ENCODE measurements at places on chromosomes 5 and 9.
A peak's percentile ranks its signal among the peaks of the same experiment; 100 is the strongest.

DNA sequence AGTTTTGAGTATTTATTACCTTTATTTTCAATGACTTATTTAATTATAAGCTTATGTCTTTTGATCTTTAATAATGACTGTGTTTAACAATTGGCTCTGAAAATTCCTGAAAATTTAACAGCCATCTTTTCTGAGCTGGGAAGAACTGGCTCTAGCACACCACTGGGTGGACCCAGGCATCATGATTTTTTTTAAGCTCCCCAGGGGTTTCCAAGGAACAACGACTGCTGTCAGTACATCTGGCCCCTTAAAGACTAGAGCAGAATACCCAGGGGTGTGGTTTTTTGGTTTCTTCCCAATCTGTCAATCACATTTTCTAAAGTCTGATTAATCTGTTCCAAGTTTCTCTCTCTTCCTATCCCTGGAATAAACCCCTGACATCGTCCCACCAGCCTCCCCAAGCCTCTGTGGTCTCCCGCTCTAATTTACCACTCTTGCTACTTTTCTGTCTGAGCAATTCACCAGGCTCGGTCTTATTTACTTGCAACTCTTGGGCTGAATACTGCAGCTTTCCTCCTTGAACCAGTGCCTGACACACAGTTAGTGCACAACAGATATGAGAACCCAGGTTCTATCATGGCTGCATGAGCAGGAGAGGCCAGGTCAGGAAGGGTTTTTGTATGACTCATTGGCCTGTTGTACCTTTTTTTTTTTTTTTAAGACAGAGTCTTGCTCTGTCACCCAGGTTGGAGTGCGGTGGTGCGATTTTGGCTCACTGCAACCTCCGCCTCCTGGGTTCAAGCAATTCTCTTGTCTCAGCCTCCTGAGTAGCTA lies 321.9 kb downstream of the ZSWIM6 start:
- no peak for DNase-seq
- no peak overlapping the region for H3K27ac ChIP-seq
- no peaks in the 10 kb centered on the region for H3K36me3 ChIP-seq
- H3K4me1 ChIP-seq = no peaks in the 10 kb centered on the region
- H3K27me3 ChIP-seq = no peaks in the 10 kb centered on the region

DNA sequence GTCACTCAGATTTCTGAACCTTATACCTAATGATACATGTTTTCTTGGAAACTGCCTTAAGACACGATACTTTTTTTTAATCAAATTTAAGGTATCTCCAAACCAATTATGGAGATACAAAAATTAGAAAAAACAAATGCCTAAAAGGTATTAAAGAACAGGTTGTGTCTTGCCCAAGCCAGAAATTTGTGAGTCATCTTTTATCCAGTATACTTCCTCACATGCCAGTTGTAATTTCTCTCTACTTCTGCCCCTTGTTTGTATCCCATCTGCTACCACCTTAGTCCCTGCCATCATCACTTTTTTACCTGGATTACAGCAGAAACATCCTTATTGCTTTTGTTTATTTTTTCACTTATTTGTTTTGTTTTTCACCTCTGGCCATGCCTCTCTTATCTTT lies 571.2 kb upstream of the DAB2 start:
- no peak for DNase-seq
- H3K27me3 ChIP-seq = no peaks in the 10 kb centered on the region
- no peak overlapping the region for H3K27ac ChIP-seq
- no peaks in the 10 kb centered on the region for H3K4me1 ChIP-seq
- H3K36me3 ChIP-seq = no peaks in the 10 kb centered on the region
- no peak overlapping the region for H3K4me3 ChIP-seq

GRCh38 chr9:114476891-114477469 lies 28.3 kb downstream of the WHRN start:
- H3K27ac ChIP-seq = no peak overlapping the region
- no peak for DNase-seq
- H3K4me3 ChIP-seq = no peak overlapping the region
- no peaks in the 10 kb centered on the region for H3K27me3 ChIP-seq
- H3K36me3 ChIP-seq = no peaks in the 10 kb centered on the region

DNA sequence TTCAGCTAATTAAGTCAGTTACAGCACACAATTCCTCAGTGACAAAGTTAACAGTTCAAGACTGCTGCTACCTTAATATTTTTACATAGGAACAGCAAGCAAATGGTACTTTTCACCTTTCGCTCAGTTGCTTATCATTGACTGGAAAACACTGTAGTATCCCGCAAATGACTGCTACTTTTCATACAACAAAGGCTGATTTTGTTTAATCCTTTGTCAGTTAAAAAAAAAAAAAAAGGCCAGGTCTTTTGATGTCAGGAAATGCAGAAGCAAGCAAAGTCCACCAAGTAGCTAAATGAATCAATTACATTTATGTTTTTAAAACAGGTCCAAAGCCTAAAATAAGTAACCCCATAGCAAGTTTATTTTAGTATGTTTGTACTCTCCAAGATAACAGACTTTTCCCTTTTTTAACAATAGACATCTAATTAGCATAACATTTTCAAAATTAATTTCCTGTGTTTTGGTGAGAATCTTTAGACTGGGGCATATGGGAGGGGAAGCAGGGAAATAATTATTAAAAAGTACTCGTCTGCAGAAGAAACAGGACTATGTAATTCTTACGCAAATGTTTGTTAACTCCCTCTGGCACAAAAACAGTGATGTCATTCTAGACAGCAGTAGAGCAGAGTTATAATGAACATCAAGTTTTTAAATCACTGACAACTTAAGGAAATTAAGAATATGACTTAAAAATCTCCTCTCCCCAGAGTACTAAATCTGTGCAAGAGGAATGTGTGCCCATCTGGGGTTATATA lies 9.6 kb downstream of the PFDN1 start:
- H3K27ac ChIP-seq = peak overlapping the region; percentile 72
- H3K4me1 ChIP-seq = peaks cover 46% of the 10 kb centered on the region
- DNase-seq = no peak
- H3K27me3 ChIP-seq = no peaks in the 10 kb centered on the region
- no peak overlapping the region for H3K4me3 ChIP-seq

- H3K27ac ChIP-seq = no peak overlapping the region
- no peak overlapping the region for H3K4me3 ChIP-seq
- no peaks in the 10 kb centered on the region for H3K27me3 ChIP-seq
- DNase-seq = no peak
- H3K4me1 ChIP-seq = no peaks in the 10 kb centered on the region
Observed at GRCh38 chr9:30329431-30329830, 2055.0 kb upstream of the ACO1 start.

GRCh38 chr5:121725450-121725849 lies 126.2 kb upstream of the FTMT start:
- H3K4me1 ChIP-seq = no peaks in the 10 kb centered on the region
- H3K27ac ChIP-seq = no peak overlapping the region
- H3K36me3 ChIP-seq = no peaks in the 10 kb centered on the region
- no peak for DNase-seq
- H3K4me3 ChIP-seq = no peak overlapping the region

- H3K4me1 ChIP-seq = peaks cover 19% of the 10 kb centered on the region
- no peaks in the 10 kb centered on the region for H3K27me3 ChIP-seq
- peak overlapping the region; percentile 38 for H3K27ac ChIP-seq
- no peak overlapping the region for H3K4me3 ChIP-seq
- H3K36me3 ChIP-seq = no peaks in the 10 kb centered on the region
Observed at GRCh38 chr9:124257070-124257843, 492 bp upstream of the NEK6 start.

DNA sequence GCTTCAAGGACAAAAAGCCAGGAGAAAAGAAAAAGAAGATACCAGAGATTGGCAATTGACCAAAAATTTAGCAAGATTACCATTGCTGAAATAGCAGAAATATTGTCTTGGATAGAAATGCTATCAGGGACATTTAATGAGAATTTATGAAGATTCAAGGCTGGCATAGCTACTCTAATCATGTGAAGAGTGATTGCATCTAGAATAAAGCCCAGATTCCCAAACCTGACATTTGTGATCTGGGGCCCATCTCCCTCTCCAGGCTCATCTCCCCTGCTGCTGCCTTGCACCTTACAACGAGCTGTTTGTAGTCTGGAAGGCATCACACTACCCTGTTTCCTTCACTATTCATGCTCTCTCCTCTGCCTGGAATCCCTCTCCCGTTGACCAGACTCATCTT lies 114.5 kb downstream of the C9orf152 start:
- no peaks in the 10 kb centered on the region for H3K27me3 ChIP-seq
- no peak for DNase-seq
- peaks cover 56% of the 10 kb centered on the region for H3K4me1 ChIP-seq
- no peaks in the 10 kb centered on the region for H3K36me3 ChIP-seq
- no peak overlapping the region for H3K27ac ChIP-seq
- H3K4me3 ChIP-seq = no peak overlapping the region

DNA sequence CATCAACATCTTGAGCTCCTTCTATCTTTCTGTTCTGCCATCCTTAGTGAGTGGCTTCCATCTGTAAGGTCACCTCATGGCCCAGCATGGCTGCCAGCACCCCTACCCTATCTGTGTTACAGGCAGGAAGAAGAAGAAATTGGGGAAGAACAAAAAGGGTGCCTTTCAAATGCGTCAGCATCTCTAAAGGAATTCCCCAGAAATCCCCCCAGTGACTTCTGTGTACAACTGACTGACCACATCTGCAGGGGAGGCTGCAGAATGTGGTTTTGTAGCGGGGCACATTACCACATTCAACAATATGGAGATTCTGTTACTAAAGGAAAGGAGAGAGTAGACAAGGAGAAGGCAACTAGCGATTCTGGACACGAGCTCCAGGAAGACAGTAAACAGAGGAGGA lies 40.1 kb downstream of the ALG2 start:
- no peak overlapping the region for H3K27ac ChIP-seq
- DNase-seq = no peak
- H3K36me3 ChIP-seq = no peaks in the 10 kb centered on the region
- no peak overlapping the region for H3K4me3 ChIP-seq

DNA sequence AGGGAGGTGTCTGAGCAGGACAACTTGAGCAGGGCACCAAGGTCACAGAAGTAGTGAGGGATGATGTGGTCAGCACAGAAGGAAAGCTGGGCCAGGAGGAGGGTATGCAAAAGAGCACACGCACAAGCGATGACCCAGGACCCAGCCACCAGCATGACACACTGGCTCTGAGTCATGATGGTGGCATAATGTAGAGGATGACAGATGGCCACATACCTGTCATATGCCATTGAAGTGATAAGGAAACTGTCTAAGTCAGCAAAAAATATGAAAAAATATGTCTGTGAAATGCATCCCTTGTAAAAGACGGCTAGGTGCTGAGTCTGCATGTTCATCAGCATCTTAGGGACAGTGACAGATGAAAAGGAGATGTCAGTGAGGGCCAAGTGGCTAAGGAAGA lies 380 bp downstream of the OR1J1 start:
- no peak overlapping the region for H3K27ac ChIP-seq
- peaks cover 28% of the 10 kb centered on the region for H3K27me3 ChIP-seq
- no peak for DNase-seq
- no peaks in the 10 kb centered on the region for H3K36me3 ChIP-seq

- H3K4me1 ChIP-seq = no peaks in the 10 kb centered on the region
- no peaks in the 10 kb centered on the region for H3K36me3 ChIP-seq
- H3K27ac ChIP-seq = no peak overlapping the region
- H3K4me3 ChIP-seq = no peak overlapping the region
- DNase-seq = no peak
Observed at GRCh38 chr5:59792983-59793585, 100.4 kb downstream of the PDE4D start.

GRCh38 chr5:119302916-119303897 lies 52.6 kb upstream of the TNFAIP8 start:
- no peaks in the 10 kb centered on the region for H3K27me3 ChIP-seq
- no peaks in the 10 kb centered on the region for H3K36me3 ChIP-seq
- no peaks in the 10 kb centered on the region for H3K4me1 ChIP-seq
- H3K4me3 ChIP-seq = no peak overlapping the region

DNA sequence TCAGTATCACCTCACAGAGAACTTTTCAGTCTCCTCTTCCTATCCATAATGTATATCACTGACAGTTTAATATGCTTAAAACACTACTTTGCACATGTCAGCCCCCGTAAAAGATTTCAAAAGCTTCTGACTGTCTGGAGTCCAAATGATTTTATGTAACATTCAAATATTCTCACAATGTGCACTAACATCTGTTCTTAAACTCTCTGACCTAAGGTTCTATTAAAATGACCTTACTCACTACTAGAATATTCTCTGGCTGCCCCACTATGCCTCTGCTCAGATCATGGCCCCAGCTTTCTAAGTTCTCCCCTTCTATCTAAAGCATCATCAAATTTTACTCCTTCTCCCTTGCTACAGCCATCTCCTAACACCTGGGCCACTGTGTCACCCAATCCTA lies 52.5 kb downstream of the AP3B1 start:
- peaks cover 6% of the 10 kb centered on the region for H3K36me3 ChIP-seq
- H3K4me3 ChIP-seq = no peak overlapping the region
- peaks cover 9% of the 10 kb centered on the region for H3K4me1 ChIP-seq
- DNase-seq = no peak
- no peaks in the 10 kb centered on the region for H3K27me3 ChIP-seq
- no peak overlapping the region for H3K27ac ChIP-seq

DNA sequence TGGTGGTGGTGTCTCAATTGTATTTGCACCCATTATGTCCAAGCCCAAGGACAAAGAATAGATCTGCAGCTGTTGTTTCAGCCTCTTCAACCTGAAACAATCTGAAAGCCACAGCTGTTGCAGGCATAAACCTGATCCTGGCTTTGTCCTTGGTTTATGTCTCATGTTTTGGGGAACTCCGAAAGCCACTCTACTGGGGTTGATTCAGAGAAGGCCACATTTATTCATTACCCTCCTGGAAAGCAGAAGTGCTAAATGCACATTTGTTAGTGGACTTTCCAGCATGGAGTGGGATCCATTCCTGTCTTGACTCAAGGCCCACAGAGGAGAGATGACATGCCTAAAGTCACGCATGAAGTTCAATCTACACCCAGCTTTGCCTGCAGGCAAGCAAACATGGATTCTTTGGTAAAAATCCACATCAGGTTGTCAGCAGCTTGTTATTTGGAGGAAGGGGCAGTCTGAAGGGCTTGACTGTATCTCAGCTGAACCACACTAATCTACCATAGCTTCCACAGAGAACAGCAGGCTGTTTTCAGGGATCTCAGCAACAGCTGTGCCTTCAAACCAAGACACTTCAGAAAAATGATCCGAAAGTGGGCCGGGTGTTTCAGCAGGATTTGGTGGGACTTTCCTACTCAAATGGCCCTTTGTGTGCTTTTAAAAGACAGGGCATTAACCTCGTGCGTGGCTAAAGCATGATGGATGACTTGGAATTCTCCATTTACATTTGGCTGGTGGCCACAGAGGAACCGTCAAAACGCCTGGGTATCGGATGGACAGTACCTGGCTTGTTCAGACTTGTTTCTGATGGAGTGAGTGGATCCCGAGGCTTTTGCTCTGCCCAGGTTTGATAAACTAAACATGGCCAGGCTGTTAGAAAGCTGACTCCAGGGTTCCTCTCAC lies 36.2 kb upstream of the ADAM19 start:
- H3K4me3 ChIP-seq = no peak overlapping the region
- H3K36me3 ChIP-seq = no peaks in the 10 kb centered on the region
- H3K27ac ChIP-seq = no peak overlapping the region
- DNase-seq = no peak

DNA sequence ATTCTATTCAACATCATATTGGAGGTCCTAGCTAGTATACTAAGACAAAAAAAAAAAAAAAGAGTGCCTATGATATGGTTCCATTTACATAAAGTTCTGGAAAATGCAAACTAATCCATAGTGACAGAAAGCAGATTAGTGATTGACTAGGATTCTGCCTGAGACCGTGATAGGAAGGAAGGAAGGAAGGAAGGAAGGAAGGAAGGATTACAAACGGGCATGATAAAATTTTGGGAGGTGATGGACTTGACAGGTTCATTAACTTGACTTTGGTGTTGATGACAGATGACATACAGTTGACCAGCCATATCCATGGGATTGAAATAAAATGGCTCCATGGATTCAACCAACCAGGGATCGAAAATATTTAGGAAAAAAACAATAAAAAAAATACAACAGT lies 79.1 kb upstream of the MAN2A1 start:
- DNase-seq = no peak
- no peaks in the 10 kb centered on the region for H3K36me3 ChIP-seq
- no peaks in the 10 kb centered on the region for H3K4me1 ChIP-seq
- H3K27ac ChIP-seq = no peak overlapping the region
